GM04503 (cell line): ENCODE measurements at places on chromosomes 3 and 15.

DNA sequence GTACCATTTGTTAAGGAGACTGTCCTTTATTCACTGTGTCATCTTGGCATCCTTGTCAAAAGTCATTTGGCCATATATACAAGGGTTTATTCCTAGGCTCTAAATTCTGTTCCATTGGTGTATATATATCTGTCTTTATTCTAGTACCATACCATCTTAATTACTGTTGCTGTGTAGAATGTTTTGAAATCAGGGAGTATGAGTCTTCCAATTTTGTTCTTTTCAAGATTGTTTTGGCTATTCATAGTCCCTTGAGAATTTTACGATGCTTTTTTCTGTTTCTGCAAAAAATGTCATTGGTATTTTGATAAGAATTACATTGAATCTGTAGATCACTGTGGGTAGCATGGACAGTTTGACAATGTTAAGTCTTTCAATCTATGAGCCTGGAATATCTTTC lies 28.7 kb downstream of the PFN2 start:
- no peak for DNase-seq

DNA sequence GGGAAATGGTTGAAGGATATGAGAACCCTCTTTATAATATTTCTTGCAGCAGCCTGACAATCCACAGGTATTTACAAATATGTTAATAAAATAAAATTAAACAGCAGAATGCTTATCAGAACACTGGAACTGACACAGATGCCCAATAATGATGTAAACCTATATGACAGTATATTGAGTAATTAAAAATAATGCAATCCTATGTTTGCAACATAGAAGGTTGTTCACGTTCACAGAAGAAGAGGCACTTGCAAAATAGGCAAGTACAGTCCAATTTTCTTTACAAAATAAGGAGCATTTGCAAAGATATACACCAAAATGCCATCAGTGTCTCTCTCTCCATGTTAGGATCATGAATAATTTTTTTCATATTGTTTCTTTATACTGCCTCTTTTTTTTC lies 397.0 kb upstream of the WNT5A start:
- no peak for DNase-seq

DNA sequence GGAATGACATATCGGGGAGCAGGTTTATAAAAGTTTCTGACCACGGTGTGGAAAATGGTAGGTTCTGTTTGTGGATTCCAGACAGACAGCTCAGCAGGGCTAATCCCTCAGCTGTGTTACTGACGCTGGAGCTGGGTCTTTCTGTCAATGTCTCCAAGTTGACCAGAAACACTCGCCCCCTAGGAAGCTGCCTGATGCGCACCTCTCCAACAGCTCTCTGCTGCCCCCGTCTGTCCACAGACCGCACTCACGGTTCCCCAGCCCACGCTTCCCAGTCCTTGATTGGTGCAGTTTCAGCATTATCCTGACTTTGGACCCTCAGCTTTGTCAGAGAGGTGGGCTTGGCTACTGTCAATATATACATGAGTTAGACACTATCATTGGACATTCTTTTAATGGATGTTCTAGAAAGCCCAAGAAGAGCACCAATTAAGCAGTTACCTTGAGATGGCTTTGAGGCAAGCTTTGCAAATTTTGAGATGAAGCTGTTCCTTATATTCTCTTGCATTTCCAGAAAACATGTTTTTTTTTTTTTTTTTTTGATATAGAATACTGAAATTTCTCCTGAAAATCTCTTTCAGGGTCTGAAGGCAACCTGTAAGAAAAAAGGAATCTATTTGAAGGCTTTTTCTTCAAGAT lies 98.9 kb upstream of the TBC1D5 start:
- DNase-seq = no peak

GRCh38 chr15:72166716-72167417 lies 30.7 kb downstream of the GRAMD2A start:
- no peak for DNase-seq

- no peak for DNase-seq
Measured at GRCh38 chr3:18049096-18049495, 306.7 kb upstream of the TBC1D5 start.

DNA sequence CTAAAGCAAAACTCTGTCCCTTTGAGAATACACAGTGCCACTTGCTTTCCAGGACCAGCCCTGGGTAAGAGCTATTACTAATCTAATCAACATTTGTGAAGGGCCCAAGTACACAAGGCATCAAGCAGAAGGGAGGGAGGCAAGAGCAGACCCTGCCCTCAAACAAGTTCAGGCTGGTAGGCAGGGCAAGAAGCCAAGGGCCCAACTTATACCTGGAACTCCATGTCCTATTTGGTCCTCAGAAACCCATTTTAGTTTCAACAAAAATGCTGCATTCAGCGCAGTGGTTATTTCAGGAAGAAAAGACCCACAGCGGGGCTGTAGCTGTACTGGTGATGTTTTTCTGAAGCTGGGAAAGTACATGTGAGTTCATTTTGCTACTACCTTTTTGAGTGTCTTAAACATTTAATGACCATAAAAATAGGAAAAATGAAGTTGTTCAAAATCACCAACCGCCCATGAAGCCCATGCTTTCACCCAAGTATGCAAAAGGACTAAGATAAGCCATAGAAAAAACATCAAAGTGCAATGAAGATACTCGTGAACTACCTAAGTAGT lies 2.8 kb downstream of the RPS17 start:
- DNase-seq = no peak

DNA sequence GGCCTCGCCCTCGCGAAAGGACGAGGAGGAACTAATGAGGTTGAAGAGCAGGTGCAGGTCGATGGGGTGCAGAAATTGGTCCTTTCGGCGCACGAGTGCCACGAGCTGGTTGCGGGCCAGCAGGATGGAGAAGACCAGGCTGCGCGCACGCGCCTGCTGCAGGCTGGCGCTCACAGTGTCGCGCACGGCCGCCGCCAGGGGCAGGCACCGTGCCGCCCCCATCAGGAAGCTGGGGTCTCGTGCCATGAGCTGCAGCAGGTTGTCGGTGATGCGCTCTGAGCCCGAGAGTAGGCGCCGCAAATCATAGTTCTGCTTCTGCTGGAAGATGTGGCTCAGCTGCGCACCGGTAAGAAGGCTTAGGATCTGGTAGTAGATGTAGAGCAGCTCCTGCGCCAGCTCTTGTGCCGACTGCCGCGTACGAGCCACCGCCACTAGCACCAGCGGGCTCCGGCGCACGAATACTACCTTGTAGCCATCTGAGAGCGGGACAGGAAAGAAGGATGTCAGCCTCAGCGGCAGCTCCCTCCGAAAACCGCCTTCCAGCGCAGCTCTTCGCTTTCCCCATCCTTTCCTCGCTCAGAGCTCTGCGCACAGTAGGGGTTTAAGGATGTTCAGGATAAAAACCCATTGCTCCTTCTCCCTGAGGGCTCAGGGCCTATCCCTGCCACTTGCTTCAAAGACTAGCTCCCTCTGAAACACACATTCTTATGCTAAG lies 6.9 kb upstream of the MST1R start:
- DNase-seq = no peak

- no peak for DNase-seq
Measured at GRCh38 chr3:39327053-39327745, 2.3 kb upstream of the CCR8 start.

- DNase-seq = no peak
Measured at GRCh38 chr15:80689294-80689693, 5.8 kb upstream of the ABHD17C start.

DNA sequence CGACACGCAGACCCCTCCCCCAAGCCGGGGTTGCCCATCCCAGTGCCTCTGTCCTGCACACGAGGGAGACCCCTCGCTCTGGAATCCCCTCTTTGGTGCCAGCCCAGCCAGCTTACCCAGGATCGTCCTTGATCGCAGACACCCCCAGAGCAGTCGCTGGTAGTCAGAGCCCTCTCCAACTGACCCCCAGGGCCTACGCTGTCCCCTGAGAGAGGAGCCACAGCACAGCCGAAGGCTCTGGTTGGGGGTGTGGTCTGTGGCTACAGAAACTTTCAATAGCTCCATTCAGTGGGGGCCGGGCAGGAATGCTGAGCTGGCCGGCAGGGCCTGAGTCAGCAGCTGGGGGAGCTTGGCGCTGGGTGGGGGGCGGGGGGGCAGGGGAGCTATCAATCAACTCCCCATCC lies at the start of gene LCTL:
TSS of gene LCTL (minus strand) at position 258 of the 404 bp plus-strand sequence. CDS start 633 bp downstream, outside the sequence.
- DNase-seq = no peak

DNA sequence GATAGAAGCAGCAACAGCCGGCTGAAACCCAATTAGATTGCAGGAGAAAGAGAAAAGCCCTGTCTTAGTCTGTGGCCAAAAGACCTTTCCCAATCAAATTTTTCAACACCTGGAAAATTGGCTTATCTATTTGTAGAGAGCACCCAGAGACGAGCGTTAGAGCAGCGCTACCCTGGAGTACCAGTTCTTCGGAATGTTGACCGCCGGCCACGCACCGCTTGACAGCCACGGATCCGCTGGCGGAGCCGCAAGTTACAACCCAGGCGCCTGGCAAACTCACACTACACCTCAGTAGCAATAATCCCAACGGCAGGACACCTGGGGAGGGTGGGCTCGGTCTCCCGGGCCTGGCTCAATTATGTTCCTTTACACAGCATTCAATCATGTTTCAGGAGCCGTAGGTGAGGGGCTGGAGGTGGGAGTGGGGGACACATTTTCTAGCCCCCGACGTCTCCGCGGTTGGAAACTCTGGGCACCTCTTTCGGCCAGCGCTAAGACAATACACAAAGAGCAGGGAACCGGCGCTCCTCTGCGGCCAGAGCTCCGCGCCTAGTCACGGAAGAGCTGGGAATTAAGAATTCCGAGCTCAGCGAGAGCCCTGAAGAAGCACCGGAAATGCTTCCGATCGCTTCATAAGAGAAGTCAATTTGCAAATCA lies 1.2 kb downstream of the MB21D2 start:
- DNase-seq = no peak

GRCh38 chr3:184864000-184864399 lies 52.0 kb downstream of the VPS8 start:
- no peak for DNase-seq

DNA sequence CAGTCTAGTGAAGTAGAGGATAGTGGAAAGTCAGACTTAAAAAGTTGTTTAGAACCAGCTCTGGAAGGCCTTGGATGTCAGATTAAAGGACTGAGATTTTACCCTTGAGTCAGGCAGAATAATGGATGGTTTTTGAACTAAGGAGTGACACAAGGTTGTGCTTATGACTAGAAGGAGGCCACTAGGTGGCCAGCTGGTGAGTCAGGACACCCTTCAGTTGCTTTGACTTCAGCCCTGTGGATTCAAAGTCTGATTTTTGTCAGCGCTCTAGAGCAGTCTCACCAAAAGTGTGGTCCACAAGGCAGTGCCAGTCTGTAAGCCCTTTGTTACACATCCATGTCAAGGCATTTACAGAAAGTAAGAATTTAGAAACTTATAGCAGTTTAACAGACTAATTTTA lies 3.8 kb upstream of the GABPB1 start:
- DNase-seq = no peak

- DNase-seq = no peak
Measured at GRCh38 chr3:133269393-133269792, 130.5 kb upstream of the BFSP2 start.

- no peak for DNase-seq
Measured at GRCh38 chr3:114332342-114333179, 38.7 kb downstream of the TIGIT start.

- DNase-seq = no peak
Measured at GRCh38 chr3:127819656-127820055, 2.7 kb downstream of the MGLL start.
